CD4-positive, alpha-beta T cell treated with Interleukin-17A for 1 hour (primary cell): ENCODE measurements at places on chromosomes 6 and 20.

GRCh38 chr6:134007077-134007476 is 45.3 kb downstream of the SLC2A12 start:
- no peak for DNase-seq

GRCh38 chr20:50892394-50892793 is 38.8 kb downstream of the ADNP start:
- no peak for DNase-seq

DNA sequence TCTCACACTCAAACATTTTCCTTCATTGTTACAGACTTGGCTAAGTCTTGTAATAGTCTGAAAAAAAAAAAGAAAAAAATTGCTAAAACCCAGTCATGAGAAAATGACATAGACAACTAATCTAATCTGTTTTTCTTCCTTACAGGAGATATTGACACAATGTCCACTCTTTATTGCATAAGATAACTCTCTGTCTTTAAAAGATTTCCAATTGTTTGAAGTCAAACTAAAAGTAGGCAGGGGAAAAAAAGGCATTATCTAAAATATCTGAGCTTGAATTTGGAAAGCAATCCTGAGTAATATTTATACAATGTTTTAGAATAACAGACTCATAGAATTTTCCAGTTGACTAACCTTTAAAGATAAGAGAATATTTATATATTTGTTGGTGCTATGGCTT is 233.0 kb upstream of the CEP162 start:
- no peak for DNase-seq

GRCh38 chr6:99013145-99013544 is 65.4 kb upstream of the FBXL4 start:
- DNase-seq, result no peak

- DNase-seq, result no peak
Observed at GRCh38 chr6:35477028-35477427, 8.8 kb downstream of the RPL10A start.

DNA sequence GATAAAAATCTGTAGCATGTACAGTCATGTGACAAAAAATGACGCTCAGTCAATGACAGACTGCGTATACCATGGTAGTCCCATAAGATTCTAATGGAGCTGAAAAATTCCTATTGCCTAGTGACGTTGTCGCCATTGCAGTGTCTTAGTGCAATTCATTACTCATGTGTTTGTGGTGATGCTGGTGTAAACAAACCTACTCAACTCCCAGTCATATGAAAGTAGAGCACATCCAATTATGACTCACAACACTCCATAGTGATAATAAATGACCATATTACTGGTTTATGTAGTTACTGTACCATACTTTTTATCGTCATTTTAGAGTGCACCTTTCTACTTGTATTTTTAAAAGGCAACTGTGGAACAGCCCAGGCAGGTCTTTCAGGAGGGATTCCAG is 45.0 kb downstream of the TFAP2A start:
- DNase-seq, result no peak

GRCh38 chr6:50264995-50265571 is 215.4 kb upstream of the DEFB112 start:
- no peak for DNase-seq

DNA sequence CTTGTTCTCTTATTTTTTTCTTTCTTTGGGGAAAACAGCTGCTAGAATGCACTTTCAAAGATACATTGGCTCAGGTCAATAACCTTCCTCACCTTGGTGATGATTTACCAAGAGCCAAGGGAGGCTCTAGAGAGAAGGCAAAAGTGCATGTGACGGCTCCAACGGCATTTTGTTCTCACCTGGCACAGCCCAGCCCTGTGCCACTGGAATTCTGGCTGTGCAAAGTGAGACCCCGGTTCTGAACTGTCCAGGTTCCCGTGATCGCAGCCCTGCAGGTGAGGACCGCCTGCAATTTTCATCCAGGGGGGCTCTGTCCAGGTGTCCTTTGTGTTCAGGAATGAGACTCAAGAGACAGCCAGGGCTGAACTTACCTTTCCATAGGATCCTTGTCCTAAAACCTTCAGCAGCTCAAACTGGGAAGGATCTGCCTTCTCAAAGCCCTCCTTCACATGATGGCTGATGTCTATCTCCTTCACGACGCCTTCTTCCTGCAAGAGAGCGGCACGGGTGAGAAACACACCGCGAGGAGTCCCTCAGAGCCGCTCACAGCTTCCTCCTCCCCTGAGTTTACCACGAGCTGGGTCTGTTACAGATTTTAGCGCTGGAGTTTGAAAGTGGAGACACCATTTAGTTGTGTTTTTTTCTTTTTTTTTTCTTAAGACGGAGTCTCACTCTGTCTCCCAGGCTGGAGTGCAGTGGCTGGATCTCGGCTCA is 48.0 kb downstream of the RAMACL start:
- no peak for DNase-seq

- no peak for DNase-seq
Observed at GRCh38 chr20:53555816-53556215, 37.8 kb downstream of the ZNF217 start.

GRCh38 chr6:29531668-29532067 is 27.9 kb downstream of the UBD start:
- no peak for DNase-seq

GRCh38 chr20:46144432-46145025 is 26.4 kb downstream of the CD40 start:
- no peak for DNase-seq

- DNase-seq, result no peak
Observed at GRCh38 chr6:127288705-127289104, 22.0 kb downstream of the RNF146 start.

- no peak for DNase-seq
Observed at GRCh38 chr6:36908747-36909146, 23.0 kb downstream of the C6orf89 start.

DNA sequence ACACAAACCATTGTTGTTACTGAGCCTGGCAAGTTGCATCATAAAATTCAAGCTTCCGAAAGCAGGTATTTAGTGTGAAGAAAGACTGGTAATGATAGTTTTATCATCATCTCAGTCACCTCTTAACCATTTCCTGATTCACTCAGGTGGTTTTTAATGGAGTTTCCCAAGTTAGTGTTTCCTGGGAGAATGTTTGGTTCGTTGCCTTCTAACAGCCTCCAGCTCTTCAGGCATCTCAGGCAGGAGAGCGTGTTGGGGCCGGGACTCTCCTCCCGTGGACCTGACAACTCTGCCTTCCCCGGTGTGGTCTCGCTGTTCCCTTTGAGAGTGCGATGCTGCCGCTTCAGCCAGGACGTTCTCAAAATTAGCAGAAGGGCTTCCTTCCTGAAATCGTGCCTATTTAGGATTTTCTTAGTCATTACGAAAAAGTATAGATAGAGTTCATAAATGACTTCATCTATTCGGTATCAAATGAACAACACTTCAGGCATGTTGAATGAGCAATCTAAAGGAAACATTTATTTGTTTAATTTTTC is 105.0 kb upstream of the QKI start:
- DNase-seq, result no peak

GRCh38 chr20:10961651-10962288 is 288.0 kb upstream of the JAG1 start:
- DNase-seq, result no peak

GRCh38 chr20:44393608-44394451 is 38.3 kb downstream of the HNF4A start:
- DNase-seq, result no peak

GRCh38 chr20:32476684-32477593 is 108.2 kb downstream of the NOL4L start:
- no peak for DNase-seq

GRCh38 chr6:10382322-10382721 is 32.6 kb downstream of the TFAP2A start:
- DNase-seq, result no peak

- no peak for DNase-seq
Observed at GRCh38 chr6:47057830-47058540, 15.9 kb upstream of the ADGRF1 start.

DNA sequence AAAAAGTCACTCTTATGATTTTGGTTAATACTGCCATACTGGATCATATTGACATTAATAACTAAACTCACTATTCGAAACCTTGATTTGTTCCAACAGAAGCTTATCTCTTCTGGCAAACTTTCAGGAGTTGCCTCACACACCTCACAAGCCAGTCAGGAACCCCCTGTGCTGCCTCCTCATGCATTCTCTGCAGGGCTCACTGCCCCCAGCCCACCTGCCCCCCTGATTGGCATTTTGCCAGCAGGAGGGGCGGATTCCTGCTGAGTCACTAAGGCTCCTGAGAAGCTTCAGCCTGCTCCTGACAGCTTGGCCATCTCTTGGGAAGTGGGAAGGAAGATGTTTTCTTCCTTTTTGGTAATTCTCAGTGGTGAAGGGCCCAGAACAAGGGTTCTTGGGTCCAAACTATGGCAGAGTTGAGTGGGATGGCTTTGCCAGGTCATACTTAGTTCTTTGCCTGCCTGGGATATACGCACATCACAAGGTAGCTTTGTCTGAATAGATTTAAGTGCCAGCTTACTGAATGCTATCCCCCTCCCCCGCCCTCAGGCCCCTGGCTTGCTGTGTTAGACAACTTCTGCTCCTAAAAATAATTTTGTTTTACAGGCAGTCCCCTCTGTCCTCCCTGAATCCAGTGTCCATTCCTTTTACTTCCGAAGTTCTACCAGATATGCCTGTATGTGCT is 31.4 kb downstream of the SLC35F1 start:
- no peak for DNase-seq

DNA sequence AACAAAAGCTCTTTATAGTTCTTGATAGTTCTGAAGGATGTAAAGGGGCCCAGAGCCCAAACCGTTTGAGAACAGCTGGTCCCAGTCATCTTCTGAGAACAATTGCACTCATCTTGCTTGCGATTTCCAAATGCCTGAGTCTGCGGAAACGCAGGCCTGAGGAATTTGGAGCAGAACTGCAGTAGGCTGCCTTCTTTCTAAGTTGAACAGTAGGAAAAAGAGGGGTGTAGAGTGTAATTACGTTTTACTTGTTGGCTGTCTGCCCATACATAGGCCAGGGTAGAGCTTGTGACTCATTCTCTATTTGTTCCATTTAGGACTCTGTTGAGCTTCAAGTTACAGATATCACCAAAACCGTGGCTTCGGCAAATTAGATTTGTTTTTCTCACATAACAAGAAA is 42.0 kb upstream of the KIF16B start:
- DNase-seq, result no peak

- DNase-seq, result no peak
Observed at GRCh38 chr6:151075930-151076555, 163.7 kb upstream of the AKAP12 start.

DNA sequence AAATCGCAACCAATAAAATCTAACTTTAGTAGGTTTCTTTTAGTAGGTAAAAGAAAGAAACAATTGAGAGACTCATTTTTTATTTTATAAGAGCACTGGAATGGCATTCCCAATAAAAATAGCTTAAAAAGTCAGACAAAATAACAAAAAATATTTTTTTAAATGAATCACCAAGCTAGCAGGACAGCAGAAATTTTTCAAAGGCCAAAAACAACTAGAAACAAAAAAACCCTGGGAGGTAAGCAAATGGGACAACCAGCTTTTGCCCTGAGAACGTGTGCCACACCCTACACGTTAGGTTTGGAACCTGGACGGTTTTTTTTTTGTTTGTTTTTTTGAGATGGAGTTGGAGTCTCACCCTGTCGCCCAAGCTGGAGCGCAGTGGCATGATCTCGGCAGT is 19.6 kb downstream of the GPLD1 start:
- DNase-seq, result no peak
